ENCODE measurements at places on chromosomes 16 and 17.

DNA sequence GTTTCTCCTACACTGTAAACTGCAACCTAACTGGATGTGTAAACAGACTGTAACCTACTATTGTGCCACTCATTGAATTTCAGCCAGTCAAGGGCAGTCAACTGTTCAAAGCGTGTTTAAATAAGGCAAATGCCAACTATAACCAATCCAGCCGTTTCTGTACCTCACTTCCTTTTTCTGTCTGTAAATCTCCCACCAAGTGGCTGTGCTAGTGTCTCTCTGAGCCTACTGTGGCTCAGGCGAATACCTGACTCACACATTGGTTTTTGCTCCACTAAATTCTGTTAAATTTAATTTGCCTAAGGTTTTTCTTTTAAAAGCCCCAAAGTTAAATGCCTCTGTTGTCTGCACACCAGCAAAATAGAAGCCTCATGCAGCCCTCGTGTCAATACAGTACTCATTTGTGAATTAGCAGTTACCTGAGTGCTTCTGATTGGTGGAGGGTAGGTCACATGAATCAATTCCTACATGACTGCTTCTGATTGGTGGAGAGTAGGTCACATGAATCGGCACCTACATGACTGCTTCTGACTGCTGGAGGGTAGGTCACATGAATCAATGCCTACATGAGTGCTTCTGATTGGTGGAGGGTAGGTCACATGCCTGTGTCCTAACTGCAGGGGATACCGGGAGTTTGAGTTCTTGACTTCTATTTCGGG is 31.1 kb upstream of the CCR7 start:
- no peak for DNase-seq

DNA sequence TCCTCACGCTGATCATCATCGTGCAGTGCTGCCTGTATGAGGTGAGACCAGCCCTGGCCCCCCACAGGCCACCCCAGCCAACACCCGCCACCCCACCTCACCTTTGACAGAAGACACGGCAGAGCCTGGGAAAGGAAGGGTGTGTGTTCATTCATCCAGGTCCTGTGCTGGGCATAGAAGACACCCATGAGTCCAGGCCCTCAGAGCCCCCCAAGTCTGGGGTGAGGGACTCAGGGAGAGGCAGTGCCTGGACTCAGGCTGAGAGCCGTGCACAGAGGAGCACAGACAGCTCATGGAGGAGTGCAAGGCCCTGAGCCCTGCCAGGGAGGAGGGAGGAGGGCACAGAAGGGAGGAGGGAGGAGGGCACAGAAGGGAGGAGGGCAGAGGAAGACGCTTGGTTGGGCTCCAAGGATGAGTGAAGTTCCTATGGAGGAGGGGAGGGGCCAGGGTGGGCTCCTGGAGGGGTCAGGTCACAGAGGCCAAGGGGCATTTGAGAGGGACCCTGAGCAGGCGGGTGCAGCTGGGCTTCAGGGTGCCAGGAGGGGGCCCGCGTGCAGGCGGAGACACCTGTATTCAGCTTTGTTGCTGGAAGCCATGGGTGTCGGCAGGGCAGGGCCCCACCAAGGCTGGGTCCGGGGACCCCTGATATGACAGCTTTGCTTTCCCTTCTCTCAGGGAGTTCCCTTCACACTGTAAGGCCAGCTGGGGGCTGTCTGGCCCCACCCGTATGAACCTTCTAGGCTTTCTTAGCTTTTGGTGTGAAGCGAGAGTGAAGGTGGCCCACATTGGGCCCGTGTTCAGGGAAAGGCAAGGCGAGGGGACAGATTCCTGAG is 11.4 kb downstream of the TAX1BP3 start:
- DNase-seq: no peak

DNA sequence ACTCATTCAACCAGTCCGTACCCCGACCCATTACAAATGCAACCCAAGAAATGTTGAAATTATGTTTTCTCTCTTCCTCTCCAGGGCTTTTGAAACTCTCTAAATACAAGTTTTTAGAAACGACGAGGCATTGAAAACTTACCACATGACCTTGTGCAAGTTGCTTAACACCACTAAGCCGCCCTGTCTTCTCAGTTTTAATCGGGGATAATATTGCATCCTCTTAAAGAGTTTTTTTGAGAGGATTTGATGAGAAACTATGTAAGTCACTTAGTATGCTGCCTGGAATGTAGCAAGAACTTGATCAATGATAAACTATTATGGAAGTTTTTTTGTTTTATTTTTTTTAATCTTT is 149.0 kb upstream of the FAM20A start:
- no peak for DNase-seq

DNA sequence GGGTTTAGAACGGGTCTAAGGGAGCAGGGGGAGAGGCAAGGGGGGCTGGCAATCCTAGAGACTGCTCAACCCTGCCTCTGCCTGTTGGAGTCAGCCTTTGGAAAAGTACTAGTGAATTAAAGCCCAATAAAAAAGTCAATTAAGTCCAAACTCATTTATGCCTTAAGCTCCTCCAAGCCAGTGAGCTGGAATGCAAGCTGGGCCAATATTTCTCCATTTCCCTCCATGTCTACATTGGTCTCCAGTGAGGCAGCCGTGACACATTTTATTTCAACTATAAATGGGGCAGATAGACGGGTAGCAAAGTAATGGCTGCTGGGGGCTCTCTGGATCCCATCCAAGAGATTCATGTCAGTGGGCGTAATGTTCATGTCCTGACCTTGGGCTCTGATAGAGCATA is 144.0 kb downstream of the SPACA3 start:
- no peak for DNase-seq

DNA sequence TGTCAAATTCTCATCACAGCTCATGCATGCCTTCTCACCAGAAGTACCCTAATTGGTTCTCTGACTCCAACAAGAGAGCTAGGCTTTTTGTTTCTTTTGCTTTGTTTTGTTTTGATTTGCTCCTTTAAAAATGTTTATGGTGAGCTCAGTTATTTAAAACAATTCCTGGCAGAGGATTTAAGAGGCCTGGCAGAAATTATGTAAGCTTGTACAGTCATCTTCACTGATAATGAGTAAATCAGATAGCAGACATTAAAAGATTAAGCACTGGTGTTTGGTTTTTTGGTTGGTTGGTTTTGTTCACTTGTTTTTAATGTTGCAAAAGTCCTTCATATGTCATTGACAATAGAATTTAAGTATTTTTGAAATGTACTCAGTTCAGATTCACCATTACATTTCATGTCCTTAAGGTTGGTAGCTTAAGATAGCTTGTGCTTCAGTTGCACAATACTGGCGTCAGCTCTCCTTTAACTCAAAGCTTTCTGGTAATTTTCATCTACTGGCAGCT is 378.9 kb downstream of the CDH13 start:
- DNase-seq: no peak

DNA sequence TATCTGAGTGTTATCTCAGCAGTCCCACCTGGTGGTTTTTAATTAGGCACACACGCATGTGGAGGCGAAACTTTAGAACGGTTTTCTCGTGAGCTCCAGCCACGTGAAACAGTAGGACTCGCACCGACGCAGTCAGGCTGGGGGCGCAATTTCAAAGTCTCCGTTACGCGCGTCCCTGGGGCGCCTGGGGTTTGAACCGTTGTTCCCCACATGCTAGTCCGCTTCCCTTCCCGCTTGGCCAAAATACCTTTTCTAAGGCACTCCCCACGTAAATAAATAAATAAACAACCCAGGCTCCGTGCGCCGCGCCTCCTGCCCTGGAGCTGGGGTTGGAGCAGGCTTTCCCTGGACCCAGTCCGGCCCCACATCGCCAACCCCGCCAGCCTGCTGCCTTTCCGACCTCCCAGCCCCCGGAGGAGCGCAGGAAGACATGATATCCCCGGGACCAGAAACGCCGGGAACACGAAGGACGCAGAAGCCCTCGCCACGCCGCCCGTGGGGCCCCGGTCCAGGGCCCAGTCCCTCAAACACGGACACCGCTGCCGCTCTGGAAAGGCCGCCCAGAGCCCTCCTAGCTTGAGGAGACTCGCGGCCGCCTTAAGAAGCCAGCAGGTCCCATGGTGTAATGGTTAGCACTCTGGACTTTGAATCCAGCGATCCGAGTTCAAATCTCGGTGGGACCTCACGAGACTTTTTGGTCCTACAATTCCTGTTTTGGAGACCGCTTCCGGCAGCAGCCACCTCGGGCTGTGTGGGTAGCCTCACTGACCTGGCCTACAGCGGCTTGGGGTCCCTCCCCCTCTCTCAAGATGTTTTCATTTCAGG is 18.2 kb downstream of the GNGT2 start:
- peak; percentile 73 for DNase-seq

GRCh38 chr17:80295146-80295545 is 34.5 kb downstream of the RNF213 start:
- no peak for DNase-seq

DNA sequence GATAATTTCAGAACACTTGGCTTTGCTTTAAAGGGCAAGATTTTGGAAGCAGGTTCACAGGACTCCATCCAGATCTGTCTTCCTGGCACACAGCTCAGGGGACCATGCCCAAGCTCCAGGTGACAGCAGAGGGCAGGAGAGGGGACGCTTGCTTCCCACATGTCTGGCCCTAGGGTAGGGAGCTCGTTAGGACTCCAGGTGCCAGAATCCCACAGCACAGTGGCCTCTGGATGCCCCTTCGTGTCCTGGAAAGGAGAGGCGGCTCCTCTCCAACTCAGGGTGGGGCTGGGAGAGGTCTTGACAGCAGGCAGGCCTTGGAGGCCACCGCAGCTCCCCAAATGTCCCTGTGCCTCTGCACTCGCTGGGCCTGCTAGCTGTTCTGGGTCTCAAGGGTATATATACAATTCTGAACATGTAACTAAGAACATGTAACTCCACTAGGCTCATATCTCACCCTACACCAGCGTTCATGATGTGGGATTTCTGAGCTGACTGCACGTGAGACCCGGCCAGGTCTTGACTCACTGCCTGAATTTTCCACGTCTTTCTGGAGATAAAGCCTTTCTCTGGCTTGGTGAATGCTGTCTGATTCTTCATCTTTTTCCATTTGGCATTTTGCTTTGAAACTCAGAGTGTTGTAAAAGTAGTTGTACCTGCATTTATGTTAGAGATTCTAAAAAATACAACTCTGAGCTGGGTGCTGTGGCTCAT is 52.8 kb downstream of the MARCHF10 start:
- no peak for DNase-seq

DNA sequence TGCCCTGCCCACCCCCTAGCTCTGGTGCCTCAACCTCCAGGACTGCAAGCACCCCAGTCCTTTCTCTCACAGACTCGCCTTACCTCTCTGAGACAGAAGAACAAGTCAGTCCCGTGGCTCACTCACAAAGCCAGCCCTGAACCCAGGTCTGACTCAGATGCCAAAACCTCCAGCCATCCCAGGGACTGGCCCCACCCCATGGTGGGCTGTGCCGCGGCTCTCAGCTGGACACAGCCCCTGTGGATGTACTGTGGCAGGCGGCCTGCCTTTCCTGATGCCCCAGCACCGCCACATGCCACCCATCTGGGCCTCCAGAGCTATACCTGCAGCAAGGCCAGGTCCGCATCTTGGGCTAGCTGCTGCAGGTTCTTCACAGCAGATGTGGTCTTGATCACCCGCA is 19.8 kb downstream of the MPG start:
- no peak for DNase-seq

DNA sequence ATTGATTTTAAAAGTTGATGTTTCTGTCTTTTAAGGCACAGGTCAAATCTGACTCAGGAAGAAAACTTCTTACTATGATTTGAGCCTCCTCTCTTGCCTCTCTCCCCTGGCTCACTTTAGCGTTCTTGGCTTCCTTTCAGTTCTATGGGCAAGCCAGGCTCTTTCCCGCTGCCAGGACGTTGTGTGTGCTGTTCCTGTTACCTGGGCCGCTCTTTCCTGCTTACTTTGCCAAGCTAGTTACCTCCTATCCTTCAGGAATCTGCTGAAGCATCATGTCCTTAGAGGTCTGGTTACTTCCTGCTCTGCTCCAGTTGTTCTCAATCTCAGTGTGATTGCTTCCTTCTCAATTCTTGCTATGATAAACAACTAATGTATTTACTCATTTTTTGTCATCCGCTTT is 1108.5 kb upstream of the EEF2KMT start:
- DNase-seq: no peak

- no peak for DNase-seq
Measured at GRCh38 chr17:17907469-17907868, 64.7 kb downstream of the TOM1L2 start.

DNA sequence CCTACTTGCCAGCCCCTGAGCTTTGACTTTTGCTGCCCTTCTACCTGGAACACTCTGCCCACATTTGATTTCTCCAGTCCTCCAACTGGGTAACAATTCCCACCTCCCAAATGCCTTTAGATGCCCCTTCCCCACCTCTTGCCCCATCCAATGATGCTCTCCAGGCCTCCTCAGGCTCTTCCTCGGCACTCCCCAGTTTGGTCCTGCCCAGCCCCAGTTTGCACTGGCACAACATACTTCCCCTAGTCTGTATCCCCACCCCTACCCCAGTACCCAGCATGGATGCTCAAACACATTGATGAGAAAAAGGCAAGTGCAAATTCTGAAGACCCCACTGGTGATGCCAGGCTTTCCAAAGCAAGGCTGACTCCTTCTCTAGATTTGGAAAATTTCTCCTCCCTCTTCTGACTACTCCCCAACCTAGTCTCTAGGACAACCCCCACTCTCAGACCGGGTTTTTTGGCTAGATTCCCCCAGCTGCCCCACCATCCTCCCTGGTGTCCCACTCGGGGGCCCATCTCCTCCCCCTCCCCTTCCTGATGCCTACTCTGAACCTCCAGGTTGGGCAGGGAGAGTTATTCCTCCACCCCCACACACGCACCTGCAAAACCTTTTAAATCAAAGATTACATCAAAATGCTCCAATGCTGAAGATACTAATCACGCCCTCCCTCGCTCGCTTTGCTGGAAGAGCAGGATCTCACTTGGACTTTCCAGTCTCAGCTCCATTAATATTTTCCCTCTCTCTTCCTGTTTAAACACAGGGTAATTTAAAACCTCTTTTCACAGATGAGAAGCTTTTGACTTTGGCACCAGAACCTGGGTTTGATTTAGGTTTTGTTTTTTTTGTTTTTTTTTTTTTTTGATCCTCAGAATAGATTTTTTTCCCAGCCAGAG is 94.9 kb downstream of the TMEM132E start:
- DNase-seq: no peak

GRCh38 chr16:56888806-56889205 is 23.8 kb downstream of the SLC12A3 start:
- no peak for DNase-seq

DNA sequence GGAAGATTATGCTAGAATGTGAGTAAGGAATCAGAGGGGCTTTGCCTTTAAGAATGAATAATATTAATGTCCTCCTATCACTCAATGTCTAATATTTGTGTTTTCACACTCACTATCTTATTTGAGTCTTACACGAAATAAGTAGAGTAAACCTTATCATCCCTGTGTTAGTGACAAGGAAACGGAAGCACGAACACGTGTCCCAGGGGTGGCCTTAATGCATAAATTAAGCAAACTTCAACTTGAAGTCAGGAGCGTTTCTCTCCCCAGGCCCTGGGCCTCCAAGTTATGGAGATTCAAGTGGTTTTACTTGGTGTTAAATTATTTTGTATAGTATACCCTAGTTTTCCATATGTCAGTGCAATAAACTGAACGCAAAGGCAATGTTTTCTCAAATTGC is 96.0 kb downstream of the WDR59 start:
- no peak for DNase-seq

DNA sequence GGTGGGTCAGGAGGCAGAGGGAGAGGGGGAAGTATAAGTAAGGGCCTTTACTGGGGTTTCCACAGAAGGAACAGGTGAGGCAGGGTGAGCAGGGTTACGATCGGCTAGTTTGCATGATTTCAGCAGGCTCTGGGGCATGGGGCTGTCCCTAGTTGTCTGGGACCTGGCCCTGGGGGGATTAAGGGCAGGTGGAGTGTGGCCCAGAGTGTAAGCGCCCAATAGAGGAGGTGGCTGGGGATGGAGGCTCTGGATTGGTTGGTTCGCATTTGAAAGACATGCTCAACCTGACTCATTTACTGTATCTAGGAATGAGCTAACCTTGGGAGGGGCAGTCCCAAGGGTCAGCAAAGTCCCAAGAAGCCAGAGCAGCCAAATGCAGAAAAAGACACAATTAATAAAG is 230.3 kb downstream of the MAP2K4 start:
- DNase-seq: no peak

Data from stimulated activated CD8-positive, alpha-beta memory T cell treated with anti-CD3 and anti-CD28 coated beads, Interleukin-15, amount 100 ng/mL, for 4 hours (primary cell).